Activated effector memory CD4-positive, alpha-beta T cell treated with anti-CD3 and anti-CD28 coated beads, Interleukin-2, amount 50 U/mL, for 16 hours (primary cell): ENCODE measurements at places on chromosomes 12 and 14.

GRCh38 chr12:41920355-41920754, 224.3 kb downstream of the GXYLT1 start:
- DNase-seq = no peak

DNA sequence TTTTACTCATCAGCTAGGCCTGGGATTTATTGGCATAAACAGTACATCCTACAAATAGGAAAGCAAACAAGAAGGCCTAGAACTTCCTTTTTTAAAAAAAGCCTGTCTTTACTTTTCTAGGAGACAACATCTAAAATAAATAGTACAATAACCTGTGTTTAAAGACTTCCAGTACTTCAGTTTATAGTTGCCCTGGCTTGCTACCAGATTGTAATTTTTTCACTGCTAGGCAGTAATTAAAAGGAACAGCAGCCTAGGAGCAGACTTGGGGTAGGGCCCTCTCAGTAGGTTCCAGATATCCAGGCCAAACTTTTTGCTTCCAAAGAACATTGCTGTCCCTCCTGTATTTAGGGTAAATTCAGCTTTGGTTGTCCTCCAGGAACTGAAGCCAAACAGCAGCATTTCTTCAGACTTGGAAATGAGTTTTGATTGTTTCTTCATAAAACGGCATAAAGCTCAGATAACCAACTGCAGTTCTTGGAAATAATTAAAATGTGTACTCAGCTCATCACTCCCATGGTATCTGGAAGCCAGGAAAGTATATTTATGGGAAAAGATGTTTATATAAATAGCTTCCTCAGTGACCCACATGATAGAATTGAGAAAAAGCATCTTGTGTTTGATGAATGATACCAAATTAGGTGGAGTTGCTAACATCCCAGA, 61.7 kb downstream of the PPP1R36 start:
- DNase-seq = no peak

DNA sequence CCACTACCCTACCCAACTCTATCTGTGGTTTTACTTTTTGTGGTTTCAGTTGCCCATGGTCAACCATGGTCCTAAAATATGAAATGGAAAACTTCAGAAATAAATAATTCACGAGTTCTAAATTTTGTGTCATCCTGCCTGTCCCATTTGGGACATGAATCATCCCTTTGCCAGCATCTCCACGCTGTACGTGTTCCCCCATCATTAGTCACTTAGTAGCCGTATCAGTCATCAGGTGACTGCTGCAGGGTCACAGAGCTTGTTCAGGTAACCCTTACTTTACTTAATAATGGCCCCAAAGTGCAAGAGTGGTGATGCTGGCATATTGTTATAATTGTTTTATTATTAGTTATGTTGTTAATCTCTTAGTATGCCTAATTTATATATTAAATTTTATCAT, 209.9 kb downstream of the ITPR2 start:
- DNase-seq = no peak

- no peak for DNase-seq
These were observed 245.9 kb upstream of the USP15 start for GRCh38 chr12:62014330-62014729.

DNA sequence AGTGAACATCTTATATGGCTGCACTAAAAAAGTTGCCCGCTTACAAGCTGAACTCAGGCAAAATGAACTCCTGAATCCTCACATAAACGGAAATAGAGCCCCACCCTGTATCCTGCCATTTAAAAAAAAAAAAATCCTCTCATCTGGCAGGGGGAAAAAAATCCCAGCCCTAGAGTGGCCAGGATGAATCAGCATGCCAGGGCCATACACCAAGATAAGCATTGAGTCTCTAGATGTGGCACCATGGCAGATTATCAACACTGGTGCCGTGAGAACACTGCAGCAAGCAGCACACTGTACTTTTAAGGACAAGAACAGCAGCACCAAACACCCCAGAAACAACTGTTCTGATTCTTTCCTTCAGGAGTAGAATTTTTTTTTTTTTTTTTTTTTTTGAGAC, 65.5 kb downstream of the RASSF3 start:
- DNase-seq = no peak

DNA sequence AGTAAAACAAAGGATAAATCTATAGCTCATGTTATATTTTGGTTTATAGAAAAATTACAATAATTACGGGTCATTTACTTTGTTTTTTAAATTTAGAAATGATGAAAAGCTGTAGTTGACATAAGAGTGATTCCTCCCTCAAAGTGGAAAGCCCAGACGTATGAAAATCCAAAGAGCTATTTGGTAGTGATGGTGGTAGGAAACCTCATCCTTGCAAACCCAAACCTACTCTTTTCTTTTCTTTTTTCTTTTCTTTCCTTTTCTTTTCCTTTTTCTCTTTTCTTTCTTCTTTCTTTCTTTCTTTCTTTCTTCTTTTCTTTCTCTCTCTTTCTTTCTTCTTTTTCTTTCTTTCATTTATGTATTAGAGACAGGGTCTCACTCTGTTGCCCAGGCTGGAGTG, 190.3 kb upstream of the RASSF8 start:
- no peak for DNase-seq
